ENCODE measurements at places on chromosomes 5 and 9.

DNA sequence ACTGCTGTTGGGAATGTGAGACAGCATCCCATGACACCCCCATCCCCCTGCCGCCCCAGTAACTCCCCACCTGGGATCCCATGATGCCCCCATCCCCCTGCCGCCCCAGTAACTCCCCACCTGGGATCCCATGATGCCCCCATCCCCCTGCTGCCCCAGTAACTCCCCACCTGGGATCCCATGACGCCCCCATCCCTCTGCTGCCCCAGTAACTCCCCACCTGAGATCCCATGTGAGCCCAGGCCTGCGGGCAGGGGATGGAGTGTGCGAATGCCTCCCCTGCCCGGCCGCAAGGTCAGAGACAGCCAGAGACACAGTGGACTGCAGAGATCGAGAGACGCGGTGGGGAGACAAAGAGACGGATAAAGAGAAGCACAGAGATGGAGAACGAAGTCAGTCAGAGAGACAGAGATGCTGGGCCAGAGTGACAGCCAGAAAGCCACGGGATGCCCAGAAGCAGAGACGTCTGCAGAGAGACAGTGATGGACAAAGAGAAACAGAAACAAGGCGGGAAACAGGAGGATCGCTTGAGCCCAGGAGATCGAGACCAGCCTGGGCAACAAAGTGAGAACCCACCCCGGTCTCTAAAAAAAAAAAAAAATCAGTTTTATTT is 992 bp downstream of the SH2D3C start:
- no peak for DNase-seq

GRCh38 chr5:647311-647710 is 35.2 kb downstream of the CEP72 start:
- no peak for DNase-seq

DNA sequence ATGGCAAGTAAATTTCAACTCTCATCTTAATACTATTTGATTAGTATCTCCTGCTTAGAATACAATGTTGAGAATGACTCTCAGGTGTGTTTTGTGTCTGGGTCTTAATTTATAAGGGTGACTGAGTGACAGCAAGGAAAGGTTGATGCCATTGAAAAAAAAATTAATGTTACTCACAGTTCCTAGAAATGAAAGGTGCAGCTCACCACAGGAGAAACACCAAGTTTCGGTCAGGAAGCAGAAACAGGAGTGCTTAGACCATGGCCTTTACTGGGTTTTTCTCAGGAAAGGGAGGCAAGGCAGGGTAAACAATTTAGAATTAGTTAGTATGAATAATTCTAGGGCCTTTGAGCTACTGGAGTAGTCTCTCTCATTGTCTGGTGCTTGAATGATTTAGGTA is 159.2 kb upstream of the C9orf72 start:
- no peak for DNase-seq

- no peak for DNase-seq
These were observed 138.4 kb downstream of the KCTD16 start for GRCh38 chr5:144308906-144309670.

GRCh38 chr9:95030920-95031642 is 286.4 kb downstream of the FANCC start:
- DNase-seq: no peak

DNA sequence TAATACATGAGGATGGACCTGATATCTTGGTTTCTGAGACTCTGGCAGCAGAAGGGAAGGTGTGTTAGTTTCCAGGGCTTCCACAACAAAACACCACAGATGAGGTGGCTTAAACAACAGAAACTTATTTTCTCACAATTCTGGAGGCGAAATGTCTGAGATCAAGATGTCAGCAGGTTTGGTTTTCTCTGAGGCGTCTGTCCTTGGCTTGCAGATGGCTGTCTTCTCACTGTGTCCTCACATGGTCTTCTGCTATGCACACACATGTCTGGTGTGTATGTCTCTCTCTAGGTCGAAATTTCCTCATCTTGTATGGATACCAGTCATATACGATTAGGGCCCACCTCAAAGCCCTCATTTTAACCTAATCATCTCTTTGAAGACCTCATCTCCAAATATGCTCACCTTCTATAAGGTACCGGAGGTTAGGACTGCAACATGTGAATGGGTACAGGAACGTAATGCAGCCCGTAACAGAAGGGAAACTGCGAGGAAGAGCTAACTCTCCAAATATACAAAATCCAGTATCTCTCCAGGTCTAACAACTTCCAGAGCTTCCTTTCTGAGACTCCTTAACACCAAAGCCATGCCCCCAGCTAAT is 139.8 kb upstream of the SMARCA2 start:
- no peak for DNase-seq

GRCh38 chr9:21995006-21995665 is 545 bp downstream of the CDKN2B-AS1 start:
- peak; percentile 49 for DNase-seq

DNA sequence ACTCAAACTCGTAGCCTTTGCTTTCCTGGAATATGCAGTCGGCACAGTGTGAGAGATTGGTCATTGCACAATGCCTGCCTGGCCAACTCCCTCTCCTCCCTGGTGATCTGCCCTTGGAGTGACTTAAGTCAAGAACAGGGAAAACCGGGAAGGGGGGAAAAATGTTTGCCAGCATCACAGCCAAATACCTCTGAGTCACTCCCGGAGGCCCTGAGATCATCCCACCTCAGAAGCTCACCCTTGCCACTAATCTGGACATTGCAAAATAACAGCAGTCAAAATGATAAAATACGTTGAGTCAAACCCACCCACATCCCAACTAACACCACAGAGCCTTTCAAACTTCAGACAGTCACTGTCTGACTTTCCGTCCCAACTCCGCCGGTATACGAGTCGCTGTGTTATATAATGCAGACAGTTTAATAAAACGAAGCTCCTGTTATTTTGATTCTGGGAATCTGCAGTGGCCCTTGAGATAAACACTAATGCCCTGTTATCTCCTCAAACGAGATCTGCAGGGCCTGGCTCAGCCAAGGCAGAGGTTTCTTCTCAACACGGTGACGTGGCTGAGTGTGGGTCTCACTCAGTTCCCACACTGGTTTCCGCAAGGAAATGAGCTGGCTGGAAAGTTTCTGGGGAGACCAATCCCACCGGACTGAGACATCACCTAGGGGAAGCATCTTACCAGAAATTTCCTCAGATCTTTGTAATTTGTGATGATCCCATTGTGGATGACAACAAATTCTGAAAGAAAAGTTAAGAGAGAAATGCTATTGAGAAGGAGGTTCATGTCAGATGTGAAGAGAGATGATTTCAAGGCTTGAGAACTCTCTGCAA is 22.1 kb downstream of the GFPT2 start:
- peak; percentile 99 for DNase-seq

- no peak for DNase-seq
These were observed 3.4 kb downstream of the VCP start for GRCh38 chr9:35069020-35069419.

DNA sequence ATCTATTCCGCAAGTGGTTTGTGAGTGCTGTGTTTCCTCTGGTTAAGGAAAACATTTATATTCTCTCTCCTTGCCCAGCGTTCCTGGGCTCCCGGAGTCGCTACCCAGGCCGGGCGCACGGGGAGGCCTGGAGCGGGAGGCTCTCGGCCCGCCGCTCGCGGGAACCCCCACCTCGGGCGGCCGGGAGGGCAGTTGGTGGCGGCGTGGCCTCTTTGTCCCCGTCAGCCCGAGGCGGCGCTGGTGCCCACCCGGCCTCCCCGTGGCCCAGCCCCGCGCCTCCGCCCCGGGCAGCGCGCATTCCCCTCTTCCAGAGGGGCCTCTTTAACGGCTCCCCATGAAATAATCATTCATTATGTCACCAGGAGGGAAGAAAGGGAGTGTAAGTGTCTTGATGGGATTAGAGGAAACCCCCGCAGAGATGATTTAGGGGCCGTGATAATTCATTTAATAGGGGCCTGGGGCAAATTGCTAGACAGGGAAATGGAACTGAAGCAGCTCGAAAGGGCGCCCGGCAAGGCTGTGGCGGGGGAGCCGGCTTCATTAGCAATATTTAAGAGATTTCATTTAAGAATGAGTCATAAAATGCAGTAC is 181.9 kb upstream of the TBCA start:
- no peak for DNase-seq

GRCh38 chr9:78900500-78900899 is 603.6 kb downstream of the PSAT1 start:
- no peak for DNase-seq

DNA sequence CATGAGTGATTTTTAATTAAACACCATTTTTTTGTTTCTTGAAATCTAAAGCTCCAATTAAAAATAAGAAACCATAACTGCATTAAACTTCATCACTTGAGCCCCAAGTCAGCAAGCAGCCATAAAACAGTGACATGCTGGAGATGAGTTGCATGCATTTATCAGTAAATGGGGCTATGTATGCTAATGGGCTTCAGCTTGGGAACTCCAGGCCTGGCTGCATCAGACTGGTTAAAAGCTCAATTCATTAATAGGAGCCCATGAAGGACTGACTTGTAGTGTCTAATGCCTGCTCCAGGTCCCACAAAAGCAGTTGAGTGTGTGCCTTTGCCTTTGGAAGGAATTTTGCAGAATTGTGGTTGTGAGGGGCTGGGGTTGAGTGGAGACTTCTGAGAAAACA is 33.6 kb upstream of the GPR151 start:
- DNase-seq: no peak

GRCh38 chr9:119839888-119840287 is 470.7 kb upstream of the BRINP1 start:
- no peak for DNase-seq

DNA sequence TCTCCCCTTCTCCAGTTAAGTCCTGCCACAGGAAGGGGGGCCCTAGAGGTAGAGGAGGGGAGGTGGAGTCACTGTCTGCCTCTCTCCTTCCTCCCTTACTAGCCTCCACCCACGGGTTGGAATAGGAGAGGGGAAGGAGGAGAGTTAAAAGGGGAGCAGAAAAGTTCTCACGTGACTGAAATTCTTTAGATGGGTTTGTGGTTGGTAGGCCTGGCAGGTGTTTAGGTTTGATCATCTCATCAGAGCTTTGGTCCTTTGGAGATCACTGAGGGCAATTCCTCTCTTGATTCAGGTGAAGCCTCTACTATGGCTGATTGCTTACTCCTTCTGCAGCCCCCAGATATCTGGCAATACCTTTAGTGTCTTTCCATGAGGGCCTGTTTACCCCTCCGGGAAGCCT is 24.9 kb upstream of the C5orf63 start:
- DNase-seq: no peak

- DNase-seq: no peak
These were observed 208.9 kb upstream of the SLC30A5 start for GRCh38 chr5:68884883-68885282.

All from HS-5 (cell line).